Fibroblast of skin of left quadriceps (primary cell): ENCODE measurements at places on chromosomes 1 and 21.

- peak; percentile 53 for DNase-seq
Measured at GRCh38 chr1:42179275-42179674, 14.7 kb upstream of the GUCA2A start.

- DNase-seq: no peak
Measured at GRCh38 chr1:246156847-246157246, 350.2 kb downstream of the SMYD3 start.

- DNase-seq: peak; percentile 99
Measured at GRCh38 chr1:177209357-177209756, 38.6 kb downstream of the BRINP2 start.

GRCh38 chr1:109290998-109291397 lies 8.1 kb upstream of the PSRC1 start:
- no peak for DNase-seq

- no peak for DNase-seq
Measured at GRCh38 chr1:37755290-37755689, 9.6 kb downstream of the EPHA10 start.

DNA sequence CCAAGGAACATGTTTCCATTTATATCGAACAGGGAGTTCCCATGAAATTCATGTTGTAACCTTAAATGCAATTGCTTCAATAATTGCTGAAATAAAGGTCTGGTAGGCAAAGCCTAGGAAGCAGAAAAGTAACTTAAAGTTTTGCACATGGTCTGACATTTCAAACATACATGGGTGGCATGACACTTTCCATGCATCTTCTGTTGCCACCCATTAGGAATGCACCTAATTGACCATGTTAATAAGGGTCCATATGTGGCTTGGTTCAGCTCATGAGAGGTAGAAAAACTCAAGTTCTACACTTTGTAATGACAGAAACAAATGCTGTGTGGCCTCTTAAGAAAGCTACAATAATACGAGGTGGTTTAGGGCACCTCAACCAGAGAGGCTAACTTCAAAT lies 72.0 kb upstream of the GORAB start:
- DNase-seq: no peak

GRCh38 chr1:27570784-27571183 lies 33.2 kb downstream of the AHDC1 start:
- DNase-seq: no peak

- no peak for DNase-seq
Measured at GRCh38 chr1:26293911-26294463, 12.4 kb downstream of the UBXN11 start.

- DNase-seq: no peak
Measured at GRCh38 chr1:161863549-161863948, 97.4 kb downstream of the ATF6 start.

- DNase-seq: no peak
Measured at GRCh38 chr1:87174724-87175245, 153.9 kb upstream of the LMO4 start.

GRCh38 chr1:75430526-75430925 lies 180.4 kb downstream of the SLC44A5 start:
- no peak for DNase-seq

DNA sequence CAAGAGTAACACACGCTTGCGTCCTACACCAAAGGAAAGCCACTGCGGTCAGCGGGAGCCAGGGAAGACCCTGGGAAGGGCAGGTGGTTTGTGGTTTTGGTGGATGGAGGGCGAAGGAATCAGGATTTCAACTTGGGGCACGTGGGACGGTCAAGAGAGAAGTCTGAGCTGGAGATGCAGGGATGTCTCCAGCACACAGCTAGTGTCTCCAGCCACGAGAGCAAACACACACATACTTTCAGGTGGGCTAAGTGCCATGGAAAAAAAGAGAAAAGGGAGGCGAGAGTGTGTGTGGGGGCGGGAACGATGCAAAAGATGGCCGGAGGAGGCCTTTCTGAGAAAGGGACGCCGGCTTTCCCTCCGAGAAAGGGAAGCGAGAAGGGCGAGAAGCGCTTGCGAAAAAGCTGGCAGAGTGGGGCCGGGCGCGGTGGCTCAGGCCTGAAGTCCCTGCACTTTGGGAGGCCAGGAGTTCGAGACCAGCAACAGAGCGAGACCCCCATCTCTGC lies 1.4 kb upstream of the SRRM1 start:
- peak; percentile 4 for DNase-seq

- no peak for DNase-seq
Measured at GRCh38 chr1:245469734-245470133, 314.9 kb downstream of the KIF26B start.

DNA sequence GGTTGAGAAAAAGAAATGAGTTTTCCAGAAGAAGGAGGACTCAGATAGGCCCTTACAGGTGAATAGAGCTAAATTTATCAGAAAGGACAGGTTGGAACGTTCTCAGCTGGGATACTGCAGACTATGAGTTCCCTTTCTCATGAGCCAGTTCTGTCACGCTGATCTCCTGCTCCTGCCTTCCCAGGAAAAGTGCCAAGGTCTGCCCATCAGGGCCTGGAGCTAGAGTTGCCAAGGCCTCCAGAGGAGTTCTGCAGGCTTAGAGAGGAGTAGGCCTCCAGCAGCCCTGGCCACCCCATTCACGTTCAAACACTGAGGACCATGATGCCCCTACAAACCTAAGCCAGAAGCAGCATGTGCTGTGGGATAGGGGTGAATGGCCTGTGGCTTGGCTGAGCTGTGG lies 126.8 kb upstream of the TNR start:
- no peak for DNase-seq

- peak; percentile 65 for DNase-seq
Measured at GRCh38 chr1:92277105-92277723, 21.6 kb downstream of the GLMN start.

DNA sequence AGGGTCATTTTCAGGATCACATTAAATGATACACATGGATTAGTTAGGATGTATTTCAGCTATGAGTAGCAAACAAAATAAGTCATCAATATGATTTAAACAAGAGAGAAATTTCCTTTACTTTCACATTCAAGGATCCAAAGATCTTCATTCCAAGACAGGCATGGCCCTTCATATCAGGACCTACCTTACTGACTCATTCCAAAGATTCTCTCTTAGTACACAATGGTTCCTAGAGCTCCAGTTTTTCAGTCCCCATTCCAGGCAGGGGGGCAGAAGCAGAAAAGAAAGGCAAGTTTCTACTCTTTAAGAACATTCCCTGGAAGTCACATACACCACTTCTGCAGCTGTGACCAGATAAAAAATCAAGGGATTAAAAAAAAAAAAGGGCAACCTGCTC lies 23.7 kb downstream of the RGS2 start:
- DNase-seq: no peak

- DNase-seq: no peak
Measured at GRCh38 chr1:160708801-160709200, 2.8 kb downstream of the CD48 start.

GRCh38 chr21:42473498-42474042 lies 22.5 kb downstream of the RSPH1 start:
- DNase-seq: no peak

- DNase-seq: no peak
Measured at GRCh38 chr1:200036619-200037270, 9.2 kb downstream of the NR5A2 start.

GRCh38 chr1:66563094-66563800 lies 29.3 kb downstream of the SGIP1 start:
- DNase-seq: peak; percentile 91

DNA sequence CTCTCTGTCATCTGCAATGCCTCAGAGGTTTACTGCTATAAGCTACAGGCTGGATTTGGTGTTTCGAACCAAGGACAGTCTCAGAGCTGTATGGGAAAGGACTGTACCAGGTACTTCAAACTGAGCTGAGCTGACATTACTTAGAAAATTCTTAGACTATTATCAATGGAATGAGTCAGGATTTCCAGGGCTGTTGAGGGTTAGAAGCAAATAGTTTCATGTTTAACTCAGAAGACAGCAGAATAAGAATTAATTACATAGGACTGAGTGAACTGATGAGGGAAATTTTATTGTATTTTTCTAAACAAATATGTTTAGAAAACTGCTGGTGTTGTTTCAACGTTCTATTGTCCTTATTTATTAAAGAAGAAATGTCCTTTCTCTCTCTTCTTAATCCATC lies 74.3 kb upstream of the CAPZB start:
- peak; percentile 44 for DNase-seq

DNA sequence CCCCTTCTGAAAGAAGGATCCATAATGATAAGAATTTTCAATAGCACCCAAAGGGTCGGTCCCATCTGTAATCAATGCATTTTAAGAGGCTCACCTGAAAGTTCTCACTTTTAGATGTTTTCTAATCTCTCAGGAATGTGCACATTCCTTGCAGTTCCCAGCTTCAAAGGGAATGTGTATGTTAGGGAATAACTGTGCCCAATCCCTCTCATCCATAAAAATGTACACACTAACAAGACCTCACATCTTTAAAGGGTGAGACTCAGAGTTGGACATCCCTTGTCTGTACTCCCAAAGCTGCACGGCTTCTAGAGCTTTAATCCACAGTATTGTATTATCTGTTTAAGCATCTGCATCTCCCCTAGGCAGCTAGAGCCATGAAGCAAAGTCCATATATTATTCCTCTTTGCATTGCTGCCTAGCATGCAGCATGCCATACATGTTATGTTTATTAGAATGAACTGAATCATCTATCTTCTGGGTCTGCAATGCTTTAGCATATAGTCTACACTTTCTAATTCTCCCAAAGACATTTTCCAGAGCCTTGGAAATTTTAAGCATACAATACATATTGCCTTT lies 9.3 kb upstream of the CCN1 start:
- no peak for DNase-seq

GRCh38 chr1:9275567-9276034 lies 17.1 kb upstream of the SPSB1 start:
- no peak for DNase-seq

GRCh38 chr1:24895511-24895910 lies 34.6 kb downstream of the RUNX3 start:
- DNase-seq: no peak

- no peak for DNase-seq
Measured at GRCh38 chr1:148372731-148373130, 110.4 kb downstream of the PPIAL4G start.

- no peak for DNase-seq
Measured at GRCh38 chr1:158819461-158820443, 11.4 kb upstream of the MNDA start.

GRCh38 chr1:30423570-30423969 lies 299.8 kb downstream of the MATN1 start:
- DNase-seq: no peak

GRCh38 chr1:84163123-84163931 lies 19.3 kb downstream of the PRKACB start:
- DNase-seq: no peak

GRCh38 chr21:46411236-46411635 lies 47.5 kb upstream of the DIP2A start:
- no peak for DNase-seq

DNA sequence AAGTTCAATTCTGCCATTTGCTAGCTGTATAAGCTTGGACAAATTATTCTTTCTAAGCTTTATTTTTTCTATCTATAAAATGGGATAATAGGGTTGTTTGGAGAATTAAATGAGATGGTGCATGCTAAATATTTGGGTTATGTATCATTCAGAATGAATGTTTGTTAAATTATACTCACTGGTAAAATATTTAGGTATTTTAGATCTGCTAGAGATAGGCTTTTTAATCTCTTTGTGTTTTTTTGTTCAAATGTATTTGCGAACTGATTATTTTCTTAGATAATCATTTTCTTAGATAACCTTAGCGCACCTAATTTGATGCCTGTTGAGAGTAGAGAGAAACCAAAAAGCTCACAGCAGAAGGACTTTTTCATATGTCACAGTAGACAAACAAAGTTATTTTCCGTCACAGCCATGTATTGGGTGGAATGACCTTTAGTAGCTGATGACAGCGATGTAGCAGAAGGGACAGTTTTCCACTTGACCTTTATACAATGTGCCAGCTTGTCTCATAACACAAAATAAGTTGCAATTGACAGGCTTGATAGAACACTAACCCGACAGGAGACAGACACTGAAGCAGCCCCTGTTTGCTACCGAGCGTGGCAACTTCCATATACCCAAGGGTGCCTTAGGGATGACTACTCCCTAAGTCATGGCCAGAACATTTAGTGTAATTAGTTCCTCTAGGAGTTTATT lies 93.0 kb downstream of the DISC1 start:
- no peak for DNase-seq

DNA sequence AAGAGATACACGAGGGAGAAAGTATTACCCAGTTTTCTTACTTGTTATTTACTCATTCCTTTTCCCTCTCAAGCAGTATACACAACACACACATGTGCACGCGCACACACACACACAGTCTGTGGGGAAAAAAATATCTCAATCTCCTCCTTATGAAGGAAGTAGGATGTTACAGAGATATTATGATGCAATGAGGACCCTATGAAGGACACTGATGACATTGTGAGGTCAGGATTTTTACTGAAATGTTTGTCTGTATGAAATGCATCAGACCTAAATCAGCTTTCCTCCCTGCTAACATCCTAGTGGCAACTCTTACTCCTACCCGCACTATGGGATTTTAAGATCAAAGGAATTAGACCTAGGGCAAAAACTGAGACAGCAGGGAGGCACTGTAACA lies at the start of gene WDR64:
WDR64 (plus strand) TSS at position 270 of the 400 bp plus-strand sequence. CDS start 204 bp downstream, outside the sequence.
- DNase-seq: no peak

DNA sequence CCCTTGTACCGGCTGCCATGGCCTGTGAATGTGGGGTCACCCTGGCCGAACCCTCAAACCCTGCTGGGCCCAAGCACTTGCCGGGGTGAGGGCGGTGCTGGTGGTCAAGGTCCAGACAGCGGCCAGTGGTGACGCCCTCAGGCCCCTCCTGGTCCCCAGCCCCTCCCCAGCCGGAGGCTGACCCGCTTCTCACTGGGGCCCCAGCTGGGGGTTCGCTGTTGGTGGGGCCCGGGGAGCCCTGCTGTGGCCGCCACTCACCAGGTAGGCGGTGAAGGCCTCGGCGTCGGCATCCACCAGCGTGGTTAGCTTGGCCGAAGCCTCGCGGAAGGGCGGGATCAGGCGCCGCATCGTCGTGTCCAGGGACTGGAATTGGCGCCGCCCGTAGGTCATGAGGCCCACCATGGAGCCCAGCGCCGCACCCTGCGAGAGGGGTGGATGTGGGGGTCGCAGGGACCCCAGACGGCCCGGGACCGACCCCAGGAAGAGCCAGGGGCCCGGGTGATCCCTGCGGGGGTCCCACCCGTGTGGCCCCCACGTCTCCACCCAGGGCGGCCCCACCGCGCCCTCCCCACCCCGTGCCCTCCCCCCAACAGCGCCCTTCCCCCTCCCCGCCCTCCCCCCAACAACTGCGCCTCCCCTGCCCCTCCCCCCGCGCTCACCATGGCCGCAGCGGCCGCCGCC lies 10.1 kb downstream of the FTCD start:
- DNase-seq: no peak

- DNase-seq: no peak
Measured at GRCh38 chr1:52590266-52590665, 11.9 kb upstream of the GPX7 start.

DNA sequence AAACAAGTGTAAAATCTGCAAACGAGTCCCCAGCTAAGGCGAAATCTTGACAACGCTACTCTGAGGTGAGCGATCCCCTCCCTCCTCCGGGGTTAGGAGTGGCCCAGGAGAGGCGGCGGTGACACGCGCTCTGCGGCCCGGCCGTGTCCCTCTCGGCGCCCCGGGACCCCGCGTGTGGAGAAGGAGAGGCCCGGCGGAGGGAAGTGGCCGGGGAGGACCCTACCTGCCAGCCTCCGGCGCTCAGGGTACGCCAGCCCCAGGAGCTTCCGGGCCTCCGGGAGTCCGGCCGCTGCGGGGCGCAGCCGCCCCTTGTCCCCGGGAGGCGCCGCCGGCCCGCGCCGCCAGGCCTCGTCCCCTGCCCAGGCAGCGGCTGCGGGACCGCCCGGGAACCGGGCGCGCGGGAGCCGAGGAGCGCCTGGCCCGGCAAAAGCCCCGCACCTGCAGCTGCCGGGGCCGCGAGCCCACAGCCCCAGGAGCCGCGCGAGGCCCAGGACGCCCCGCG lies 543 bp downstream of the ABCB10 start:
- DNase-seq: no peak

- no peak for DNase-seq
Measured at GRCh38 chr1:8423692-8424538, 106.0 kb downstream of the SLC45A1 start.
